Cerebellum (tissue), 4 donors: ENCODE measurements at places on chromosomes 6 and 20. TPM values are rescaled to one million over a fixed set of nuclear protein-coding genes. Genes with fewer than 3 reads are reported as not detected.

Gene CCN6
- not detected for total RNA-seq

Gene SIRPB1
- total RNA-seq, result 0.73 TPM

Gene HSF2
- 48.4 TPM for total RNA-seq

Gene BMP7
- total RNA-seq, result 13.5 TPM

Gene MMP24
- total RNA-seq, result 50.1 TPM
